ENCODE measurements at places on chromosomes 13 and 19. TPM values are rescaled to one million over a fixed set of nuclear protein-coding genes. Genes with fewer than 3 reads are reported as not detected.

Gene TLE2
- 1.3 TPM for total RNA-seq

Gene C1QTNF9
- total RNA-seq = not detected

Gene ACP7
- not detected for total RNA-seq

Gene ICAM1
- total RNA-seq = 23.8 TPM

Gene IRGC
- total RNA-seq = not detected

Gene RASAL3
- total RNA-seq = 174 TPM

Gene C2CD4C
- total RNA-seq = 0.08 TPM

Gene CATSPERD
- not detected for total RNA-seq

Gene ZNF835
- total RNA-seq = 0.68 TPM

Gene RASIP1
- 0.05 TPM for total RNA-seq

All from activated CD4-positive, alpha-beta memory T cell treated with anti-CD3 and anti-CD28 coated beads, Interleukin-2, amount 10 ng/mL, durations not matched to agents 7 days and 5 days (primary cell).